ENCODE measurements at places on chromosomes 2 and 18.

DNA sequence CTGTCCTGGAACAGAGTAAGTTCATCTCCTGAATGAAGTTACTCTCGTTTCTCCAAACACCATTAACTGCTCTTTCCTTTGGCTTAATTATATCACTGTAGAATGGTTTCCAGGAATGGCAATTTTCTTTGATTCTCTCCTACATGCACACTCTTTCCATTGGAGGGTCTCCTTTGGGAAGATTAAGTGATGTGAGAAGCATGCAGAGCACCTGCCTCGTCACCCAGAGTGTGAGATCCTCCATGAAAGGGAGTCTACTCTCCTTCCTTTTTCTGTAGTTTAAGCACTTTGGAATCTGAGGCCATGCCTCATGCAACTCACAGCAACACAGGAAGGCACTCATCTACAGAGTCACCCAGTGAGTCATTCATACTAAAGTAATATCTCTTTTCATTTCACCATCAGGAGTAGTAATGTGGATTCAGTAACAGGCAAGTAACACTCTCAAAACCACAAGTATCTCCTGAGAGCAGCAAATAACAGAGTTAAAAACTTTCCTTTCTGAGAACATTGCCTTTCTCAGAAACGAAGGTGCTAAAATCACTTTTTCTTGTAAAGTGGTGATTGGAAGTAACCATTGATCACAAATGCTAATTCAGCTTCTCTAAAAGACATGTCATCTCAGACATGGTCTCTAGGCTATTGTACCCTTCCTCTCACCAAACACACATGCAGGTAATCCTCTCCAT lies 52.8 kb upstream of the IL1RL1 start:
- no peak for DNase-seq

GRCh38 chr18:73244401-73244800 lies 376.6 kb upstream of the NETO1 start:
- DNase-seq: no peak

DNA sequence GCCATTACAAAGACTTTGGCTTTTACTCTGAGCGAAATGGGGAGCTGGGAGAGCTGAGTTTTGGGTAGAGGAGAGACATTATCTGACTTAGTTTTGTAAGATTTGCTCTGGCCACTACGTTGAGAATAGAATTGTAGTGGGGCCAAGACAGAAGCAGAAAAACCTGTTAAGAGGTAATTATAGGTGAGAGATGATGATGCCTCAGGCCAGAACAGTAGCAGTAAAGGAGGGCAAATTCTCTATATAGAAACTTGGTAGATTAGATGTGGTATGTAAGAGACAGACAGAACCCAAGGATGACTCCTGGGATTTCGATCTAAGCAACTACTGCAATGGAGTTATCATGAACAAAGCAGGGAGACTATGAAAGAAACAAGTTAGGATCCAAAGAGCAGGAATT lies 17.4 kb upstream of the CREB1 start:
- no peak for DNase-seq

- DNase-seq: no peak
These were observed 31.1 kb upstream of the TRAPPC8 start for GRCh38 chr18:31973929-31974546.

- DNase-seq: no peak
These were observed 78.1 kb downstream of the TWIST2 start for GRCh38 chr2:238925816-238926521.

DNA sequence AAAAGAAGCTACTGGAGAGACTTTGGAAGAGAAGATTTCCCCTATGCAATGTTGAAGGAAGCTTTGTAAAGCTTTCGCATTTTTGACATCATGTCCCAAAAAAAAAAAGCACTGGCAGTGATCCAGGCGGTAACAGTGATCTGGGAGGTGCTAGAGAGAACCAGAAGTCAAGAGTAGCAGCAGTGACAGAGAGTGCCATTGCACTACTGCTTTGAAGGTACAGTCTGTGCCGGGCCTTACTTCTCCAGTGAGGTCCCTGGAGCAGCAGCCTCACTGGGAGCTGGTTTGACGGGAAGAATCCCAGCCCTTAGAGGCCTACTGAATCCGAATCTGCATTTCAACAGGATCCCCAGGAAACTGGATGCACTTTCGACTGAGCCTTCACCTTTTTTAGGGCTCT lies 50.9 kb upstream of the ATL2 start:
- DNase-seq: no peak

- no peak for DNase-seq
These were observed 189.6 kb upstream of the SP5 start for GRCh38 chr2:170525566-170525900.

- DNase-seq: no peak
These were observed 437.0 kb downstream of the PARD3B start for GRCh38 chr2:204982303-204982702.

DNA sequence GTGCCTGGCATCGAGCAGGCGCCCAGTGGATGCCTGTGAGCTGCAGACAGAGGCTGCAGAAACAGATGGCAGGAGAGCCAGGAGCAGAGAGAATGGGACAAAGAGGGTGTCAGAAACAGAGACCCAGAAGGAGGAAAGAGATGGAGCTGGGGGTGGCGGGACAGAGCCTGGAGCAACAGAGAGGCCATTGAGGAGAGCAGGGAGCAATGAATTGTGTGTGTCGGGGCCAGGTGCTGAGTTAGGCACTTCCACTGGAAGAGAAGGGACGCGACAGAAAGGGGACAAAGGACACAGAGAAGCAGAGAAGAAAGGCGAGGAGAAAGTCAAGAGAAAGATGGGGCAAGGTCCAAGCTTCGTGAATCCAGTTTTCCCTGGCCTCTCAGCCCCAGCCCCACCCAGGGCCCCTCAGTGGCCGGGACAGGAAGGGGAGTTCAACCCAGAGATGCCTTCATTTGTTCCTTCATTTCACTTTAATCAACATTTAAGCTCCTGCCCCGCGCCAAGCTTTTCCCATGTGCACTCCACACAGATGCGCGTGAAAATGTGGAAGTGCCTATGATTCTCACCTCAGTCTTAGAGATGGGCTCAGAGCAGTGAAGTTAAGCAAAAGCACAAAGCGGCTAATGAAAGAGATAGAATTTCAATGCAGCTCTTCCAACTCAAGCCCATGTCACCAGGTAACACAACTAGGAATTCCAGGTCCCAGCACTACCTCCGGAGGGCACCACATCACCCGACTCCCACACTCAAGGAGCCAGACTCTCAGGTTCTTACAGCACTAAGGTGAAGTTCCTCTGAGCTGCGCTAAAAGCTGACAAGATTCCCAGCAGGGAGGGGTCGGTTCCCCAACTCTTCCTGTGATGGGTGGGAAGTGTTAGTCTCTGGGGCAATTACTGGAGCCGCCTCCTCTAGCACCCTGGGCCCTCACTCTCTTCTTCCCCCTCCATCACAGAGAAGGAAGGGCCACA lies 55.1 kb downstream of the TNS1 start:
- DNase-seq: no peak

All from DND-41 (cell line).